ENCODE measurements at places on chromosomes 2 and 18.

- no peak for DNase-seq
Observed at GRCh38 chr2:216920143-216920876, 60.4 kb upstream of the TNP1 start.

- DNase-seq, result no peak
Observed at GRCh38 chr2:44964752-44965236, 23.3 kb downstream of the SIX3 start.

GRCh38 chr2:25853038-25853638 lies 25.1 kb downstream of the ASXL2 start:
- DNase-seq, result no peak

- DNase-seq, result no peak
Observed at GRCh38 chr2:216023055-216023648, 9.8 kb upstream of the MREG start.

- no peak for DNase-seq
Observed at GRCh38 chr2:189171956-189172609, 7.5 kb downstream of the COL5A2 start.

DNA sequence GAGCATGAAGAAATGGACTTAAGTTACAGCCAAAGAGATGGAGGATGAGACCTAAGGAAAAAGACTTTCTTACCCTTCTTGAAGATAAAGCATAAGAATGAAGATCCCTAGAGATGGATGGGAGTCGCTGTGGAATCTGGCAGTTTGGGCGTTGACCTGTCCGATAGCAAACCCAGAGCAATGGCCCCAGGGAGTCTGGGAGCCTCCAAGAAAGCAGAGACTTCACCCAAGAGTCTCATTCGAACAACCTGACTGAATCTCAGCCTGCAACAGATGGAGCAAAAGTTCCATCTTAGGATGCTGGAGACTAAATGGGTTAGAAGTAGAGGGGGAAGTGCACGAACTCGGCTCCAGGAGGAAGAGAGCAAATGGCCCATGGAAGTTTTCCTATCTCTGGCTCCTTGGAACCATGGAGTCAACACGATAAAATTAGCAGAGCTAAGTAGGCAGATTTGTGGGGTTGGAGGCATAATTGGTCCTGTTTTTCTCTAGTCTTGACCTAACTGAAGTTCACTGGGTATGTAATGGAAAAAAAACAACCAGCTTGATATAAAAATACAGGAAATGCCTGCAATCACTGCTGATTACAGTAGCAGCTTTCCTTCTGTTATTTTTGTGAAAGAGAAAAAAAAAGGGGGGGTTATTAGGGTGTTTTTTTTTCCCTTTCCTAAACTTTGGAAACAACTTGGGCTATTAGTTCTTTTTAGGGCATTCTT lies 178.4 kb upstream of the EPAS1 start:
- no peak for DNase-seq

DNA sequence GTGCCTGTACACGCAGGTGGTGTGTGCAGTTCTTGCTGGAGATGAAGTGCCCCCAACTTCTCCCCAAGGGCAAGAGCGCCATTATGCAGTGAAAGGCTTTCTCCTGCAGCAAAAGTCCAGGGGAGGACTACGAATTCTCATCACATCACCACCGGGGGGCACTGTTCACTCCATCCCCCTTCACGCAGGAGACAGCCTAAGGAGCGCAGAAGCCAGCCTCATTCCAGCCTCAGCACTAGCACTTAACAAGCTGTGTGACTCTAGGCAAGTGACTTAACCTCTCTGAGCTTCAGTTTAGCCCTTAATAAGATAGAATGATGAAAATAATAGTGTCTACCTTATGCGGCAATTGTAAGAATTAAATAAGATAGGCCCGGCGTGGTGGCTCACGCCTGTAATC lies 32.3 kb downstream of the DNMT3A start:
- DNase-seq, result peak; percentile 51

- no peak for DNase-seq
Observed at GRCh38 chr2:197092431-197092830, 165.9 kb upstream of the PGAP1 start.

- DNase-seq, result no peak
Observed at GRCh38 chr2:144648837-144649465, 129.0 kb upstream of the ZEB2 start.

GRCh38 chr2:67108231-67108630 lies 288.9 kb upstream of the ETAA1 start:
- DNase-seq, result no peak

DNA sequence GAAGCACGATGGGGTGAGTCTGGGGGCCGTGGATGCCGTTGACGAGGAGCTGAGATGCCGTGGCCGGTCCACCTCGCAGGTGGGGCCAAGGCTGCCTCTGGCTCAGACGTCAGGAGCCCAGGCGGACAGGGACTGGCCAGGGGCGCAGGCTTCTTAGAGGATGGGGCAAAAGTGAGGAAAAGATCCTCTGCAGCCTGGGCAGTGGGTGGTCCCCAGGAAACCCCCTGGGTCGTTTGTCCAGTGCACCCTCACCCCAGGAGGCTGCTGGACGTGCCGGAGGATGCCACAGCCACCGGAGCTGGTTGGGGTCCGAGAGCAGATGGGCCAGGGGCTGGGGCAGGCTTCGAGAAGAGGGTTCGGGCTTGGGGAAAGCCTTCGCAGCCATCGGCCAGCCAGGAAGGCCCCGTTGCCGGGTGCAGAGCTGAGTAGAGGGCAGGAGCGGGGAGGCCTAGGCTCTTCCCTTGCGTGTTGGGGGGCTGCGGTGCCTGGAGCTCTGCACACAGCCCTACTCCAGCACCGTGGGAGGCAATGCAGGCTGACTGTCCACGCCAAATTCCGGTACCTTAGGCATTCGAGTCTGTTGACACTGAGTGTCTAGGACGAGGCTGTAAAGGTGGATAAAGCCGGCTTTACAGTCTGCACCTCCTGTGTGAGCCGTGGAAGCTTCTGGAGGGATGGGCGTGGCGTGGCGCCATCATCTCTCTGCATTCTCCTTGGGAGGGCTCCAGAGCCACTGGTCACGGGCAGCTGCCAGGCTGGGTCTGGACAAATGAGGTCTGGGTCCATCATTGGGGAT lies 18.8 kb downstream of the GPC1 start:
- no peak for DNase-seq

GRCh38 chr2:85601771-85602475 lies 575 bp downstream of the TMEM150A start:
- DNase-seq, result no peak

DNA sequence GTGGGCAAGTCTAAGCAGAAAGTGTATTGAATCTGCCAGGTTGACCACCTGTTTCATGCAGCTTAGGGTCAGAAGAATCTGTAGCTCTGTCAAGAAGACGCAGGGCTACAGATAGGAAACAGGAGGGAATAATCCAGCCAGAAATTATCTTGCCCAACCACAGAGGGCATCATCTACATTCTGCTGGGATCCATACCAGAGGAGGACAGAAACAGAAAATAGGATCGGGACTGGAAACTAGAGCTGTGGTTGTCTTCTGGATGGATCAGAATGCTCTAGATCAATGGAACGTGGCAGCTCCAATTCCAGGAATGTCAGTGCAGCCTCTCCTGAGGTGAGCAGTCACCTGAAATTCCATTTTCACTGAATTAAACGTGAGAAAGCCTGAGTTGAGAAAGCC lies 3.6 kb downstream of the SPATA3 start:
- no peak for DNase-seq

DNA sequence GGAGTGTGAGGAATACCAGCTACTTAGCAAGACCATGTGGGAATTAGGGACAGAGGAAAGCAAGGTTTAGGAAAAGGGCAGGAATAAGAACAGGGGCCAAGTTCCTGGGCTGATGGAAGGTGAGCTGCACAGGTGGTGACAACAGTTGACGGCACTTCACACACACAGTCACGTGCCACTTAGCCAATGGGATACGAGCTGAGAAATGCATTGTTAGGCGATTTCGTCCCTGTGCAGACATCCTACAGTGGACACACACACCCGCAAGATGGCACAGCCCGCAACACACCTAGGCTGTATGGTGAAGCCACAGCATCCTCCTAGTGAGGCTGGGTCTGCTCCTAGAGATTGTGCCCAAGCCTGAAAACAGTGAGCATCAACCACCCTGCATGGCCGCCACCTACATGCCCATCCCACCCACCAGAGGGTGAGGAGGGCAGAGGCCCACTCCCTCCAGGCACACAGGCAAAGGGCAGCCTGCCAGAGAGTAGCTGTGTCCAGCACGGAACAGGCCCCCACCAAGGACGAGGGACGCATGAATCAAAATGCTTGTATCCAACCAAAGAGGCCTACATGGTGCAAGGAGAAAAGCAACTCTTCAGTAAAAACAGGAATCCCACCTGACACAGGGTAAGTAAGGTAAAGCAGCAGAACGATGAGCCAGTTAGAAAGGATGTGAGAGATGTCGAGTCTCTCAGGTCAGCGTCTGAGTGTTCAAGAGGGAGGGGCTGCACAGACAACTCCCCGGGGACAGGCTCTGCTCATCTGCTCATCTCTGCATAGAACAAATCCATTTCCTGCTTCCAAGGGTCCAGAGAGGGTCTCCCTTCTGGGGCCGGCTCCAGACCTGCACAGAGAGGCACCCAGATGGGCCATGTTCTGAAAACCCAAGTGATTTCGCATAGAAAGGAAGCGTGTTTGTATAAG lies 51.3 kb downstream of the ZNF516 start:
- DNase-seq, result no peak

DNA sequence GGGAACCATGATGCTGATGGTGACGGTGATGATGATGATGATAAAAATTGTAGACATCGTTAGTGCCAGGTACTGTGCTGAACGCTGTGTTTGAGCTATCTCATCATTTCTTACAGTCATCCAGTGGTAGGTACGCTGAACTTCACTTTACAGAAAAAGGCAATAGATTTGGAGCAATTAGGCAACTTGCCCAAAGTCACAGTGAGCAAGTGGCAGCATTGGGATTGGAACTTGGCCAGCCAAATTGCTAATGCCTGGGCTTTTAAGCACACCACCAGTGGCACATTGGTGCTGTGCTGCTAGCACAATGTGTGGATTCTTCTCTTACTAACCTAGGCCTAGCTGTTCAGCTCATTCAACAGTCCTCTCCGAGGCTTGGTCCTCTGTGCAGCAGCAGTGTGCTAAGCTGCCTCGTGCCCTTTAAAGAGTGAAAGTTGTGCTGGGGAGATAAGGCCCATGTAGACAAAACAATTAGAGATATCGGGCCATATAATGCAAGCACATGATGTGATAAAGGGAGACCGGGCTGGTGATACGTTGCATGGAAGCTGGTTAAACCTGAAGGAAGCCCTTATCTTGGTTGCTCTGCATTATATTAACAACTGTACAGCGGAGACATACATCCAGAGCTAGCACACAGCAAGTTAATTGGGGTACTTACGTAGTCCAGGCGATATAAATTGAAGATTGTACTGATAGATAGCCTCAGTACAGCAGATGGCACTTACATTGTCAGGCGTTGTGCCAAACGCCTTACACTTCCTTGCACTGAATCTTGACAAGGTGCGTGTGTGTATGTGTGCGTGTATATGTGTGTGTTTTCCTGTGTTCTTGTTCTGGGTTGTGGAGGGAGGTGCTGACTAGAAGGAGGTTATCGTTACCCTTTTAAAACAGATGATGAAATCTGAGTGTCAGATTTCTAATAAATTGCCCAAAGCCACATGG lies 28.4 kb downstream of the HK2 start:
- DNase-seq, result no peak

- DNase-seq, result no peak
Observed at GRCh38 chr2:119372778-119373568, 6.2 kb downstream of the DBI start.

- no peak for DNase-seq
Observed at GRCh38 chr2:164651361-164651760, 30.1 kb upstream of the GRB14 start.

DNA sequence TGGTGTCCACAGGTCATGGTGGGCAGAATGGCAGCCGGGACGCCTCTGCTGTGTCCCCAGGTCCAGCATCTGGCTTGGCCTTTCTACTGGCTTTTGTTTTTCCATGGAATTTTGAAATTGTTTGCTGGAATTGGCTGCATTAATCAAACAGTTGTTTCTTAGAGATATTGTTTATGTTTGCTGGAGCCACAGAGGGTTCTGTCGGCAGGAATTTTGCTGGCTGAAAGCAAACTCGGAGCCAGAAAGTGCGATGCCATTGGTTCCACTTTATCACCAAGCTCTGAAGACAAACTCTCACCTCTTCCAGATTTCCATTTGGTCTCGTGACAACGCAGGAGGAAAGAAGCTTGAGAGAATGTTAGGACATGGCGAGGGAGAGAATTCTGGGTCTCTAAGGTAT lies 199.2 kb upstream of the COPS8 start:
- DNase-seq, result no peak

DNA sequence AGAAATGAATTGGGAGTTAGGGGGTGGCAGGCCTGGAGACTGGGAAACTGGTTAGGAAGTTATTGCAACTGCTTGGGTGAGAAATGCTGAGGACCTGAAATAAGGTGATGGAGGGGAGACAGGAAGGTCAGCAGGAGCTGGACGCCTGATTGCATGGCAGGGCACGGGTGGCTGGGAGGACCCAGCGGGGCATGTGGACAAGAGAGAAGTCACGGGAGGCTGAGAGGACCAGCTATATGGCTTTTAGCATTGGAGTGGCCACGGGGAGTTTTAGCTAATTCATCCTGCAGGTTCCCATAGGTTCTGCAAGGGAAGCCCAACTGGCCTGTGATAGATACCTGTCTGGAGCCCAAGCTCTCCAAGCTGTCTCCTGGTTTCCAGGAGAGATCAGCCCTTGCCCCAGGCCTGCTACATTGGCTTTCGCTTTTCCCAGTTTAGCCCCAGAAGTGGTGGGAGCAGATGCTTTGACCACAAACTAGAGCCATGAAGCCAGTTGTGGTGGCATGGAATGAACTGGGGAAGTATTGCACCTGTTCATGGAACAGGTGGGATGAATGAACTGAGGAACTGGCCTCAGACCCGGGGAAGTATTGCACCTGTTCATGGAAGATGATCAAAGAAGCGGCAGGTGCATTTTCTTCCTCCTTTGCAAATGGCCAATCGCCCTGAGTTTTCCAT lies 93.6 kb upstream of the TAF1B start:
- DNase-seq, result no peak

DNA sequence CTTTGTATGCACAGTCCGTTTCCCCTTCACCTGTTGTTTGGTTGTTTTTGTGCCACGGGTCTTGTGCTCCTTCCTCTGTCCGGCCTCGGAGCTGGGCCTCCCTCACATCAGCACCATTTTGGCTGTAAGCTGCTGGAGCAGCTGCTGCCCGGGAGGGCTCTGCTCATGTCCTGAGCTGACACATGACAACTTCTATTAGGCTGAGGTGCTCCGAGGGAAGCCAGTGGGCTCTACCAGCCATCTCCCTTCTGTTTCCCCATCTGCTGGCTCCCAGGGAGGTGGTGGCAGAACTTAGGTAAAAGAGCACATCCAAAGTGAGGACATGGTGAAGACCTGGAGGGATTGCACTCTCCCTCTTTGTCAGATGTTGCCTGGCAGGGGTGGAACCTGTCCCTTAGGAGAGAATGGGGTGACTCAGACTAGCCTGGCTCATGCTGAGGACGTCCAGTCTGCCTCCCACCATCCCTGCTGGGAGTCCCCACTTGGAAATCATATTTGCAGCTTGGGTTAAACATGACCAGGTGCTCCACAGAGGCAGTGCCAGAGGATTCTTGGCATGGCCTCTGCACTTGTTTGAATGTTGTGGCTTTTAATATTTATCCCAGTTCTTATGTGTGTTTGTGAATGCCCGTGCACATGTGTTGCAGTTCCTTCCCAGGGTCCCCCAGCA lies 49.8 kb upstream of the TNP1 start:
- no peak for DNase-seq

- DNase-seq, result no peak
Observed at GRCh38 chr18:47817017-47817794, 113.3 kb downstream of the SMAD2 start.
